ENCODE measurements at places on chromosomes 1 and 21. TPM values are rescaled to one million over a fixed set of nuclear protein-coding genes. Genes with fewer than 3 reads are reported as not detected.

The DCST1 gene
- not detected for total RNA-seq

The PTAFR gene
- 0.32 TPM for total RNA-seq

The ZBTB40 gene
- 22.1 TPM for total RNA-seq

The MARK1 gene
- not detected for total RNA-seq

The OR14A16 gene
- not detected for total RNA-seq

The SLC30A10 gene
- total RNA-seq, result not detected

The FOXO6 gene
- 0.21 TPM for total RNA-seq

The LDLRAD2 gene
- total RNA-seq, result not detected

The SYT11 gene
- 19.0 TPM for total RNA-seq

Measured in activated CD8-positive, alpha-beta memory T cell treated with anti-CD3 and anti-CD28 coated beads for 36 hours (primary cell).